Cardiac atrium fibroblast (primary cell): ENCODE measurements at places on chromosomes 5 and 9. TPM values are rescaled to one million over a fixed set of nuclear protein-coding genes. Genes with fewer than 3 reads are reported as not detected.

The LCN2 gene
- not detected in 2 replicates for total RNA-seq

The MLANA gene
- total RNA-seq = not detected in 2 replicates

The FCN2 gene
- not detected in 2 replicates for total RNA-seq

The OCLN gene
- total RNA-seq = under 0.01 TPM in 2 replicates

The BAAT gene
- 0.16 TPM in 1 of 2 replicates, not detected in the other for total RNA-seq
